A673 (cell line): ENCODE measurements at places on chromosomes 7 and 10. TPM values are rescaled to one million over a fixed set of nuclear protein-coding genes. Genes with fewer than 3 reads are reported as not detected.

- H3K27ac ChIP-seq, result no peak overlapping the region
- no peak overlapping the region for H3K4me3 ChIP-seq
- DNase-seq, result no peak
- no peaks in the 10 kb centered on the region for H3K36me3 ChIP-seq
- peaks cover 25% of the 10 kb centered on the region for H3K4me1 ChIP-seq
Measured at GRCh38 chr10:86956848-86957448, 467 bp downstream of the MMRN2 start.

PNLIPRP1 gene
- not detected in 2 replicates for total RNA-seq

SNX8 gene
- total RNA-seq, result 42.9 and 52.1 TPM in 2 replicates

GRCh38 chr10:3986493-3987142 lies 201.6 kb upstream of the KLF6 start:
- H3K4me3 ChIP-seq, result no peak overlapping the region
- H3K27me3 ChIP-seq, result no peaks in the 10 kb centered on the region
- H3K4me1 ChIP-seq, result no peaks in the 10 kb centered on the region
- no peaks in the 10 kb centered on the region for H3K36me3 ChIP-seq
- DNase-seq, result no peak
- H3K27ac ChIP-seq, result no peak overlapping the region

GRCh38 chr10:33899578-33900531 lies 565.4 kb upstream of the NRP1 start:
- H3K27me3 ChIP-seq, result no peaks in the 10 kb centered on the region
- no peak for DNase-seq
- H3K4me3 ChIP-seq, result no peak overlapping the region
- H3K27ac ChIP-seq, result no peak overlapping the region
- H3K4me1 ChIP-seq, result peaks cover 8% of the 10 kb centered on the region
- H3K36me3 ChIP-seq, result no peaks in the 10 kb centered on the region

- H3K36me3 ChIP-seq, result no peaks in the 10 kb centered on the region
- no peak overlapping the region for H3K4me3 ChIP-seq
- H3K27ac ChIP-seq, result no peak overlapping the region
- H3K27me3 ChIP-seq, result no peaks in the 10 kb centered on the region
- no peak for DNase-seq
Measured at GRCh38 chr7:122706836-122707235, 4.1 kb upstream of the RNF148 start.

GRCh38 chr7:81355911-81356310 lies 413.9 kb downstream of the HGF start:
- no peak overlapping the region for H3K4me3 ChIP-seq
- H3K27ac ChIP-seq, result no peak overlapping the region
- H3K27me3 ChIP-seq, result peaks cover 18% of the 10 kb centered on the region
- H3K4me1 ChIP-seq, result no peaks in the 10 kb centered on the region
- DNase-seq, result no peak
- H3K36me3 ChIP-seq, result no peaks in the 10 kb centered on the region

CYP2C8 gene
- not detected in 2 replicates for total RNA-seq

GRCh38 chr10:124603376-124604213 lies 140.6 kb downstream of the FAM53B start:
- H3K27ac ChIP-seq, result no peak overlapping the region
- H3K36me3 ChIP-seq, result no peaks in the 10 kb centered on the region
- no peak for DNase-seq
- no peak overlapping the region for H3K4me3 ChIP-seq
- H3K4me1 ChIP-seq, result no peaks in the 10 kb centered on the region
- no peaks in the 10 kb centered on the region for H3K27me3 ChIP-seq

ABCB4 gene
- 0.15 TPM in 1 of 2 replicates, not detected in the other for total RNA-seq

CPVL gene
- total RNA-seq, result 72.3 and 75.9 TPM in 2 replicates
